AML-193 (cell line): ENCODE measurements at places on chromosomes 2 and 18.

GRCh38 chr2:201968476-201968875 is 65.2 kb upstream of the FZD7 start:
- DNase-seq, result no peak

DNA sequence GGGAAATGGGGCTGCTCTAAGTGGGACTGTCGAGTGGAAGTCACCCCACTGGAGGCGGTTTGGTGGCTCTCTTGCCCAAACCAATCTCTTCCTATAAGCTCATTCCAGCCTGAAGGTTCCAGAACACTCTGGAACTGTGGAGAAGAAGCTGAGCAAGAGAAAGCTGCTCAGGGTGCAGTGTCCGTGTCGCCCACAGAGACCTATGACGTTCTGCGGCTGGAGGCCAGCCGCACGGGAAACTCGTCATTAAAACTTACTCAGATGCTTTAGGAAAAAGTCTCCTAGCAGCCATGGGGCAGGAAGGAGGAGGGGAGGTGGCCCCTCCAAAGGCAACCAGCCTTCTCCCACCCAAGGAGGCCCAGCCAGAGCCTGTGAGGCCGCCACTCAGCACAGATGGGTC is 41.7 kb downstream of the ADCY3 start:
- no peak for DNase-seq

GRCh38 chr2:232473467-232473890 is 14.2 kb downstream of the ECEL1 start:
- DNase-seq, result no peak

GRCh38 chr2:212073360-212073759 is 465.2 kb downstream of the ERBB4 start:
- DNase-seq, result no peak

DNA sequence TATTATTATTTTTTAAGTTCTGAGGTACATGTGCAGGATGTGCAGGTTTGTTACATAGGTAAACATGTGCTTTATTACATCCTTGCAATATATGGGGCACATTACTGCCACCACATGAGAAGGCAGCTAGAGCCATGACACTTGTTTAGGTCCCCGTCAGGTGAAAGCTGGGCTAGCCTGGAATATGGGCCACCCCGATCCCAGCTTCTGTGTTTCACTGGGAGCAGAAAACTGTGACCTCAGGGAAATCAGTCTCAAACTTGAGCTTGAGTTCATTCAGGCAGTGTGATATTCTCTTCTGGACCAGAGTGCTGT is 176.9 kb downstream of the PIK3C3 start:
- DNase-seq, result no peak

DNA sequence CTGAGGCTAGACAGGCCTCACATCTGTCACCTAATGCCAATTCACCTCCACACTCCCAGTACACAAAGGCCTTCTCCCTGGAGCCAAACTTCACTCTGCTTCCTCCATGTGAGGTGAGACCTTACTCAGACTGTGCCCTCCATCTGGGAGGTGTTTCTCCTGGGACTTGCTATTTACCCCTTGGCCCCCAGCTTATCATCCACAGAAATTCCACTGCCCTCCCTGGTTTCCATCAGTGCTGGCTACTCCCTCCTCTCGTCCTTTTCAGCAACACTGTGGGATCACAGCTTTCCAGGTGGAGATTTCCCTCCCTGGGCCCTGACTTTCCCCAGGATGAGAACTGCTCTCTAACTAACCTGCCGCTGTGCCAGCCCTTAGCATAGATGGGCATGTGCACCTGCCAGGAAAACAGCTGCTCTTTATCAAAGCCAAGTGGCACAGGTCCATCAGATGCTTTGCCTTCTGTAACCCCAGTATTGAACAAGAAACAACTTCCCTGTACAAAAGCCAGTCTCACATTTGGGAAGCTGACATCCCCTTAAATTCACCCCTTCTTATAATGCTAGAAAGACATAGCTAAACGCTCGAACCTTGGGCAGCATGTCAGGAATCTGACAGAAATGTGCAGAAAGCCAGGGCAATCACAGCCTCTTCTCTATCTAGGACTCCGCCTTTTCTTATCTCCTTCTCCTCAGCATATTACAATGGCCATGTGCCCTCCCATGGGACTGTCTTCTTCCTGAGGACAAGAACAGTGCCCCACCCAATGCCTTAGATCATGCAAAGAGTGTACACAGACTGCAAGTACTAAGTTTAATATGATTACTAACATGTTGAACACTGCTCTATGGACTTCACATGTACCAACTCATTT is 535.5 kb upstream of the ID2 start:
- no peak for DNase-seq

DNA sequence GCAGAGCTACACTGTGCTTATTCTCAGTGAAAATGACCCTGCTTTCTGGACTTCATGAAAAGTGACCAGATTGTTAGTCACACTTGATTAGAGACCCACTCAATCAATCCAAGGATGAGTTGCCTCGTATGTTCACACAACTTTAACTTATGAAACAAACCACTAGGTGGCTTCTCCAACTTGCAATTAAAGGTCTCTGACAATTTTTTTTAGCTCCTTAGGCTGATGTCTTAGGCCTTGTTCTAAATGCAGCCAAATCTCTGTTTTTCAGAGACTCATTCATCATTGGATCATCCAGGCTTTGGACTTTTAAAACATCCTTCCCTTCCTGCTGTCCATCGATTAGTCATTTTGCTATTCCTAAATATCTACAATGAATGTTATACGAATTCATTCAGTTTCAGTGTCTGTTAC is 63.4 kb downstream of the MREG start:
- peak; percentile 65 for DNase-seq

DNA sequence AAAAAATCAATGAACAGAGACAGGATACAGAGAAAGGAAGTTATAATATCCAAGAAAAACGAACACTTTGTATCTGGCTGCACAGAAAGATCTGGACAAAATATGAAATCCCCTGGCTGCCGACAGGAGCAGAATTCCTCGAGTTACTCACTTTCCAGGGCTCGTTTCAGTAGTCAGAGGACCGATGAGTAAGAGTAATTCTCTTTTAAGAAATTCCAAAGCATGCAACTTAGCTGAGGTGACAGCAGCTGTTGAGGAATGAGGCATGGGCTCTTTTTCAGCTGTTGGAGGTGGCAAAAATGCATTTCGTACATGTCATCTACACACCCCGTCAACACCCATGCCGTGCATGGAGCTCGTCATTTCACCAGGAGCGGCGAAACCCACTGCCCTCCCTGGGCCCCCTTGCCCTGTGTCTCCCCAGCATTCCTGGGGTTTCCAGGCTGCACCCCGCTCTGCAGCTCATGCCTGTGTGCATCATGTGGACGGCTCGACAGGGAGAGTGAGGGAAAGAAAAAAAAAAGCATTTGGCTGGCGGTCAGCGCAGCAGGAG is 210.8 kb upstream of the SMIM21 start:
- no peak for DNase-seq

GRCh38 chr2:10792001-10792634 is 20.5 kb downstream of the PDIA6 start:
- no peak for DNase-seq

GRCh38 chr2:200905618-200906296 is 16.6 kb downstream of the NIF3L1 start:
- DNase-seq, result peak; percentile 81

- no peak for DNase-seq
Measured at GRCh38 chr2:86015006-86015405, 90.7 kb downstream of the POLR1A start.

DNA sequence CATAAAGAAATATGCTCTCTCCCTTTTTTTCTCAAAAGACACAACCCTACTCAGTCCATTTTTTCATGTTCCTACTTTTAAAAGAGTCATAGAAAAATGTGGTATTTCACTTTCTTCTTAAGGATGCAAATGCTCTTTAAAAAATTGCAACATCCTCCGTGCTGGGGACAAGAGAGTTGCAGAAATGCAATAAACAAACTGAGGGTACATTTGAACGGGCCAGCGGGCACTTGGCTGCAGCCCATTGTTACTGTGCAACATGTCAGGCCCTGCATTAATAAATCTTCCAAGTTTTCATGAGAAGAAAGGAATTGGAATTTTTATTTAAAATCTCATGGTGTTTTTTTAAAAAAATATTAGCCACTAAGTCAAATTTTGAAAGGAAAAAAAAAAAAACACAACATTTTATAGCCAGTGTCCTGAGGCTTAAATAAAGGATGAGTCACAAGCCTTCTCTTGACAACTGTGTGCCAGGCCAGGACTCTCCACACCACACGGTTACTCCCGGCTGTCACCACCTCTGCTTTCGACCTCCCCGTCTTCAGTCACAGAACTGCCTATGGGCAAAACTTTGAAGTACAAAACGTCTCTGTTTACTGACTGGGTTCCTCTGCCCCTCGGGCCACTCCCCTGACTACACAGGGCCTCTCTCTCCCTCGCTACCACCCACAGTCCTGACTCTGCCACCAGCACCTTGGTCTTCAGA is 57.5 kb upstream of the MFF start:
- no peak for DNase-seq

DNA sequence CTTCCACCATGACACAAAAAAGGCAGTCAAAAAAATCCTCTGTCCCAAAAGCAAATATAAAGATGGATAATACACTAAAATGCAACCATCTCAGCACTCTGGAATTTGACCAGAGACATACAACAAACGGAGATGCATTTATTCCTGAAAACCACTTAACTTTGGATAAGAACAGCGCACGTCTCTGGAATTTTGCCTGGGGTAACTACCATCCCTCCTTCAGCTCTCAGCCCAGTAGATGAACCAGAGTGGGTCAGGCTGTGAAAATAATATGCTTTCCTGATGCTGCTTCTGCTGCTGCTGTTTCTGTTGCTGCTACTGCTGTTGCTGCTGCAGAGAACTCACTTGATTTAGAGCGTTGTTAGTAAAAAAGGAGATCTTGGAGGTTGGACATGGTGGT is 133.8 kb upstream of the ACVR2A start:
- DNase-seq, result no peak
